CD4-positive, alpha-beta memory T cell (primary cell): ENCODE measurements at places on chromosomes 7 and 10. TPM values are rescaled to one million over a fixed set of nuclear protein-coding genes. Genes with fewer than 3 reads are reported as not detected.

DNA sequence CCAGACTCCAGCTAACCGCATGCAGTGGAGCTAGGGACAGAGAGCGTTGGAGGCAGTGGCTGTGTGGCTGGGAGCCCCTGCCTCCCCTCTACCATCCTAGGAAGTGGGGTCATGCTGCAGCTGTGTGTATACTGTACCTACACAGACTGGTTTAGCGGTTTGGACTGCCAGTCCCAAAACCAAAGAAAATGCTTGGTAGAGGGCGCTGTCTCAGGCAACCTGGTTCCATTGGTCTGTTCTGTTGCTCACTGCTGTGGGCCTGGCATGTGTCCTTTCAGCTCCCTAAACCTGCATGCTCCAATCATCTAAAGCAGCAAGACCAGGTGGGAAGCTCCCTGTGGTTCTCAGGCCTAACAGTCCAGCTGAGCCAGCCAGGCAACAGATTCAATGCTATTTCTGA, 4.5 kb downstream of the RBP4 start:
- no peaks in the 10 kb centered on the region for H3K36me3 ChIP-seq
- peaks cover 11% of the 10 kb centered on the region for H3K27me3 ChIP-seq
- no peak overlapping the region for H3K27ac ChIP-seq
- H3K4me1 ChIP-seq: no peaks in the 10 kb centered on the region
- no peak for DNase-seq
- no peak overlapping the region for H3K4me3 ChIP-seq

Gene CPA2
- total RNA-seq: not detected

Gene TCAF2
- total RNA-seq: 27.6 TPM

DNA sequence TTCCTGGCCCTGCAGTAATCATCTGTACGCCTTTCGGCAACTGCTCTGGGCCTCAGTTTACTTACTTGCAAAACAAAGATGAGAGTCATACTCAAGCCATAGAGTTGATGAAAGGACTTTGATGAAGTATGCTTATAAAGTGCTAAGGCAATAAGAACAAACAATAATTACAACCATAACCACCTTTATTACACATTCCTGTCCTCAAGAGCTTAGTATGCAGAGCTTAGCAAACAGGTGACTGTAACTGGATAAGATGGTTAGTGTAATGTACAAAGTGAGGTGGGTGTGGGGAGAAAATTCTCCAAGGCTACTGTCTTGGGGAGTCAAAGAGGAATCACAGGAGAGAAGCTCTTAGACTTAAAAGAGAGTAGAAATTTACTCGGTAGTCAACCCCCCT, 117.0 kb upstream of the AFAP1L2 start:
- H3K36me3 ChIP-seq: no peaks in the 10 kb centered on the region
- H3K27ac ChIP-seq: no peak overlapping the region
- H3K4me1 ChIP-seq: peaks cover 92% of the 10 kb centered on the region
- no peak overlapping the region for H3K4me3 ChIP-seq
- H3K27me3 ChIP-seq: no peaks in the 10 kb centered on the region

DNA sequence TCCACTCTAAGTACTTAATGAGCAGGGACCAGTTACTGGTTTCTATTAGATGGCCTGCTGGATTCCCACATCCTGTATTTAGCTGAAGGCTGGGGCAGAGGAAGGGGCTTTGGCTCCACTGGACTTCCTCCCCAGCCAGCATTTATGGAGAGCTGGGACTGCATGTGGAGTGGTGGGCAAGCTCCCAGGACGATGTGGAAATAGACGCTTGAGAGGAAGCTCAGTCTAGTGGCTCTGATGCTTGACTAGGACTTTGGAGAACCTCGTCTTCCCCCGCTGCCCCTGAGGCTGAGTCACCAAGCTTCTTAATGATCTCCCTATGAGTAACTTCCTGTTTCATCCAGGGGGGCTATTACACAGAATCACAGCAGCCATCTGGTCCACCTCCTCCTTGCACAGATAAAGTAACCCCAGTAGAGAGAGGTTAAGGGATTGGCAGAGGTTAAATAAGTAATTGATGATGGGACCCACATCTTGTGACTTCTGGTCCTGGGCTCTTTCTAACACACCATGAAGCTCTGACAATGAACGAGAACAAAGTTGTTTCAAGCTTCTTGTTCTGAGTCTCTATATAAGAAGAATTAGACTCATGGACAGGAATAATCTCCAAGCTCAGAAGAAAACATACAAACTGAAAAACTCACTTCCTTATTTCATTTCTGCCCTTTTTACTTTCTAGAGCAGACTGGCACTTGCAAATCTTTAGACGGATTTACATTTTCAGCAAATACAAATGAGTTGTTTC, 126.2 kb downstream of the PRPF18 start:
- no peaks in the 10 kb centered on the region for H3K27me3 ChIP-seq
- H3K4me3 ChIP-seq: no peak overlapping the region
- DNase-seq: no peak
- no peak overlapping the region for H3K27ac ChIP-seq
- H3K4me1 ChIP-seq: peaks cover 4% of the 10 kb centered on the region

Gene EN2
- not detected for total RNA-seq
